ENCODE measurements at places on chromosomes 1 and 21.

- DNase-seq: peak; percentile 58
These were observed 10.2 kb upstream of the STMN1 start for GRCh38 chr1:25916460-25916859.

- DNase-seq: no peak
These were observed 1917.0 kb downstream of the MRPL39 start for GRCh38 chr21:23690316-23690715.

DNA sequence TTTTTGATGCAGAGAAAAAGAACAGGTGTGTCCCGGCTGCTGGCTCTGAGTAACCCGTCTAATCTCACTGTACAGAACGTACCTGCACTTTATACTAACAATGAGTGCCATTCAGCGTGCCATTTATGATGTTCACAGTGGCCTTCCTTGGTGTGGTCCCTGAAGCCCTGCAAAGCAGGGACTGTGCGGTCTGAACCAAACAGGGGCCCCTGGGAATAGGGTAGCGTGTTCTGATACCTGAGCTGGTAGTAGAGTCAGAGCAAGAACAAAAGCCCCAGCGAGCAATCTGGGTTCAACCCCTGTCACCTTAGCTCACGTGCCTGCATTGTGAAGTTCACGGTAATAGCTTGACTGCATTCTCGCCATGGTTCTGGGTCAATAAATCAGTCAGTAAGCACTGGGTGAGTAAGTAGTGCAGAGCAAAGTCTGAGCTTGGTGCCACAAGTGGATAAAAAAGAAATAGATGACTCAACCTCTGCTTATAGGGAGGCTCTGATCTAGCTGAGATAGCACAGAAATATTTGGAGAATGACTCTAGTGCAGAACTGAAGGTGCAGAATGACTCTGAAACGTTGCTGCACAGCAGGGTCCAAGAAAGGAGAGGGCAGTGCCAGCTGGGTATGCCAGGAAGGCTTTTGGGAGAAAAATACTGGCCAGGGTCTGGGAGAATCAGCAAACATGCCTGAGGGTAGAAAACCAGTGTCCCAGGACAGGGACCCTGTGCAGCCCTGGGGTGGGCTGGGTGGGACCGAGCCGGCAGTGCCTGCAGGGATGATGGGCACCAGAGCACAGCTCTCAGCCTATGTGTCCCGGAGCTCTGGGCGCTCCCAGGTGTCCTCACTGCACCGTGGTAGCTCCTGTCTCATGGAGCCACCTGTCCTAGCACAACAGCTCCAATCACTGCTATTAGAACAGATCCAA is 125.9 kb downstream of the RHOU start:
- no peak for DNase-seq

DNA sequence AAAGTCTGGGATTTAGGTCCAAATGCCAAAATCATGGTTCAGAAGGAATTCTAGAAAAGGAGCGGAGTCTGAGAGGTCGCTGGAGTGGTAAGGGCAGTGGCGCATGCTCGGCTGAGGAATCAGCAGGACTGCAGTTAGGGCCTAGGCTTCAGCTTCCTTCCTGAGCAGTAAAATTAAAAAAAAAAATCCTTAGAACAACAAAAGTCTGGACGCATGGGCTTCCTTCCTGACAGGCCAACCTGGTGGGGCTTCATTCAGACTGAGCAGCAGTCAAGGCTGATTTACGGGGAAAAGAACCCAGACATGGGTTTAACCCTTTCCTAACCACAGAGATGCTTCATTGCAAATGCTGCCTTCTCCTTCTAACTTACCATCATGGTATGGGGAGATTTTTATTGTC is 17.1 kb downstream of the RNF220 start:
- peak; percentile 37 for DNase-seq

GRCh38 chr1:59041646-59042277 is 255.1 kb upstream of the FGGY start:
- DNase-seq: peak; percentile 8

DNA sequence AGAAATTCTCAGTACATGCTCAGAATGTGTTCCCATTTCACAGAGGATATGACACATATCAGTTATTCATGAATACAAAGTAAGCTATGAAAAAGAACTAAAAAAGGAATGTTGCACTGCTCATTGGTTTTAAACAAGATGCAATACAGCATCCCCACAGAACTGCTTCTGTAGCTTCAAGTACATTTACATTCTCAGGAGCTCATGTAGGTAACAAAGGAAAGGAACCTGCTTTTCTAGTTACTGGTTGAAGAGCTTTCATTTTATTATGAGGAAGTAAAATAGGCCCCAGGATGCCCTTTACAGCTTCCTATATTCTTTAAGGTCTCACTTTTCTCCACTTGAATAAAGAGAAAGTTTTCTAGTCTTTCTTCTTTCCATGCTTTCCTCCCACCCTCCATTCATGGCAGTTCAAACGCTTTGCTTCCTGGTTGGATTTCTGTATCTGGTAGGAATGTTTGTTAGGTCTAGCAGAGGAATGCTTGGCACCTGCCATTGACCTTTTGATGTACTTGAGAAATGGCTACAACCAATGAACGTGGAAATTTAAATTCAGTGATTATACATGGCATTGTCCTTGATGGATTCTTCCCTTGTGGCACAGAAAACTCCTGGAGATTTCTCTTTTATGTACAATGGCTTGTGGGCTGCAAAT is 27.1 kb upstream of the KCNK2 start:
- no peak for DNase-seq

- DNase-seq: no peak
These were observed 20.5 kb upstream of the DMRTB1 start for GRCh38 chr1:53438427-53439336.

DNA sequence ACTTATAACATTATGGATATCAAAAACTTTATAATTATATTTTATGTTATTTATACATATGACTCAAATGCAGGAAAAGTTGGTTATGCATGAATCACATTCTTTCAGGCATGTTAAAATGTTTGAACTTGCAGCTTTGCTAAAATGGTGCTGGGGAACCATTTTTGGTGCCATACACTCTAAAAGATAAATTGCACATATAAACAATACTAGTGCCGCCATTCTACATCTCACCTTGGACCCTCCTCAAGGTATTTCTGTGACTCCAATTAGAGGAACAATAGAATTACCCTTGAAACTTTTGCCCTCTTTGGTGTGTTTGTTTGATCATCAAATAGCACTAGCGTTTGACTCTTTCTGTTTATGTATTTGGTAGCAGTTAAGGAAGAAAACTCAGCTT is 997 bp downstream of the PRKACB start:
- DNase-seq: no peak

DNA sequence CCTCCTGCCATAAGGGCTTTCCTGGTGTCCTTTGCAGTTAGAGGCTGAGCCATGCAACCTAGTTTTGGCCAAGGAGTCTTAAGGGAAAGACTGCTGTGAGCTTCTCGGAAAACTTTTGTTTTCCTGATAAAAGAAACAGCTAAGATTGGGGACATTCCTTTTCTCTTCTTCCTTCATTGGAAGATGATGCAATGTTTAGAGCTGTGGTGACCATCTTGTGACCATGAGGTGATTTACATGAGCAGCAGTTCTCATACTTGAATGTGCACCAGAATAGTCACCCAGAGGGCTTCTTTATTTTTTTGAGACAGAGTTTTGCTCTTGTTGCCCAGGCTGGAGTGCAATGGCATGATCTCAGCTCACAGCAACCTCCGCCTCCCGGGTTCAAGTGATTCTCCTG is 20.4 kb upstream of the SMAP2 start:
- no peak for DNase-seq

DNA sequence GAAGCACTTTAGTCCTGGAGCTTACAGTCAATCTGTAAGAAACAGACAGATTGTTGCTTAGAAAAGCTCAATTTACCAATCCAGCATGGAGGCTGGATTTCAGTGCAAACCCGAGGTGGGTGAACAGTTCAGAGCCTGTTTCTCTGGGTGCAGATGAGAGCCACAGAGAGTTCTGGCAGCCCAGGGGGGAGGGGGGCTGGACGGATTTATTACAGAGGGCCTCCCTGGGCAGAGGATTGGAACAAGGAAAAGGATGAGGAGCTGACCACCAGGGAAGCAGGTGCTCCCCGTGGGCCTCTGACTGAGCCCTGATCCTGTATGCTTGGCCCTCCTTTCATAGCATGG is 38.0 kb upstream of the EPS8L3 start:
- no peak for DNase-seq

GRCh38 chr1:246104927-246105326 is 402.2 kb downstream of the SMYD3 start:
- no peak for DNase-seq

DNA sequence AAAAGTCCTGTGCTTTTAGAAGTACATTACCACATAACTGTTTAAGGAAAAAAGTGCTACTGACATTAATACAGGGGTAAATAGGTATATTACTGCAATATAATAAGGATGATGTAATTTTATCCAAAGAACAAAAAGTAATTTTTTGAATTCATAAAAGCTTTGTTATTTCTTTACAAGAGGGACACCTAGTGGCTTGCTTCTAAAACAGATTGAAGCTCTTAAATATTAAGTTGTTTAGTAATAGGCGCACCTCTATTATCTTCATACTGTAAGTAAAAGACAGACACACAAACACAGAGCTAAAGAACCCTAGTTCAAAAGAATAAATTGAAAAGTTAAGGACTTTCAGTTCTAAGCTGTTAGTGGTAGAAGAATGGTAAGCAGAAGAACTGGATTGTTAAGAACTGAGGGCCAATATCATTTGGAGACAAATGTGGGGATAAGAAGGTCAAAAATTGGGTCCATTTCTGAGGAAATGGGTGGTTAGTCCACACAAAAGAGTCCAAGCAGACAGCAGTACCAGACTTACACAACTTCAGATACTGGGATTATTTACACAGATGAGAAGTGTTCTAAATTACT is 15.4 kb downstream of the ZNHIT6 start:
- peak; percentile 8 for DNase-seq

- DNase-seq: no peak
These were observed 375.6 kb upstream of the PRMT6 start for GRCh38 chr1:106680776-106681344.

GRCh38 chr1:13469343-13469742 is 44.5 kb downstream of the LRRC38 start:
- DNase-seq: peak; percentile 63

- peak; percentile 95 for DNase-seq
These were observed 49.1 kb upstream of the SCMH1 start for GRCh38 chr1:41291195-41291594.

- DNase-seq: no peak
These were observed 283.1 kb downstream of the NUF2 start for GRCh38 chr1:163604896-163605295.

- no peak for DNase-seq
These were observed 713.3 kb upstream of the ADAMTS5 start for GRCh38 chr21:27680181-27680580.
